ENCODE measurements at places on chromosomes 12 and 14.

GRCh38 chr14:62689733-62690132, 355.5 kb downstream of the KCNH5 start:
- no peak for DNase-seq

DNA sequence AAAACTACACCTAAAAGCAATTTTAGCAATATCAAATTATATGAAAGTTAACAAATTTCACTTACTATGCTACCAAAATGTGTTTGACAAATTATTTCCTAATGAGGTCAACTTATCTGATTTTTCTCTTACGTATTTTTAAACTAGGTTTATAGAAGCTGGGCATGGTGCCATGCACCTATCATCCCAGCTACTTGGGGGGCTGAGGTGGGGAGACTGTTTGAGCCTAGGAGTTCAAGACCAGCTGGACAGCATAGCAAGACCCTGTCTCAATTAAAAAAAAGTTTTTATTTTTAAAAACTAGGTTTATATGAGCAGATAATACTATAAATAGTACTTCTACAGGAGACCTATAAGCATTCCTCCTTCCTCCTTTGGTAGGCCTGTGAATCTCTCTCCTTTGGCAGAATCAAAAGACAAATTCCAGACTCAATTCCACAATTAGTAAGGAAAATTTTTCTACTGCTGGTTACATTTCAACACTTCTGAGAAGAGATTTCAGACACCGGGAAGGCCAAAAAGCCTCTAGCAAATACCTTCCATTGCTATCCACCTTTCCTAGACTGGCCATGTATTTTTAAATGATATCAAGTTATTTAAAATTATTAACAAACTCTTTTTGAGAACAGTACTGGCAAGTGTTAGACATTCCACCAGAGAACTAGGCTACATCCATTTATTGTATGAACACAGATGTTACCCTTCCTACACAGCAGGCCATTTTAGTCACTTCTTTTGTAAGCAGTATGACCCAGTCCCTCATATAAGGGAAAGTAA, 34.4 kb downstream of the CDK17 start:
- no peak for DNase-seq

GRCh38 chr14:53064475-53064874, 88.6 kb downstream of the DDHD1 start:
- no peak for DNase-seq

DNA sequence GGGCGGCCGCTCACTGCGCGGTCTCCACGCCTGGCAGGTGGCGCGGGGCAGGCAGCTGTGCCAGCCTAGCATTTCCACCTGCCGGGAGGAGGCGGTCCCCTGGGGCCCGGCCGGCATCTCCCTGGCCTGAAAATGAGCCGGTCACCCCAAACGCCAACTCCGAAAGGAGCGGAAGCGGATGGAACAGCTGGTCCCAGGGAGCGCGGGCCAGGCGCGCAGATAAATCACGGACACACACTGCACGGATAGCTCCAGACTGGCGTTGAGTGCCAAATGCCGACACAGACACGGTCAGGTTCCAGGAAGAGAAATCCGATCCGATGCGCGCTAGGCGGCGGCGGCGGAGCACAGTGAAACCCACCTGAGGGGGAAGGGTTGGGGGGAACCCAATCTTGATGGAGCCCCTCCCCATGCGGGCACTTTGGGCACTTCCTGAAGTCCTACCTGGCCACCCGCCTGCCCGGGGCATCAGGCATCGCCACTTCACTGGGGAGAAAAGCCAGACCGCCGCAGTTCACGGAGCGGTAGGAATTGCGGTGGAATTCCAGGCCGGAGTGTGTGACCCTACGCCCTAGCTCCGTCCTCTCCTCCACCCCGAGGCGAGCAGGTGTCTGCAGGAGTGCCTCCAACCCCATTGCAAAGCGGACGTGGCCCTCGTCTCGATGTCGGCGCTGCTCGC, 624 bp upstream of the PLEKHD1 start:
- no peak for DNase-seq

GRCh38 chr14:93426750-93427149, 4.0 kb upstream of the UNC79 start:
- no peak for DNase-seq

DNA sequence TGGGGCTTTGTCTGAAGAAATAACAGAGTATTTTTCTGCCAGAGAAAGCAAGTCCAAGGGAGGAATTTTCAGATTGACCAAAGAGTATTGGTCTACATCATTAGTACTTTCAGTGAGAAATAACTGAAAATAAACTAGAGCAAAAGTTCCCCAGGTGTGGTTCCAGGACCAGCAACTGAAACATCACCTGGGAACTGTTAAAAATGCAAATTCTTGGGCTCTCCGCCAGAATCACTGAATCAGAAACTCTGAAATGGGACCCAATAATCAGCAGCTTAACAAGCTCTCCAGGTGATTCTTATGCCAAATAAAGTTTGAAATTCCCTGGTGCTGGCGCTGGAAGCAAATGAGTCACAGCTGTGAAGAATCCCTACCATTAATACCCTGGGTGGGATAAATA, 52.1 kb downstream of the EIF2S3B start:
- no peak for DNase-seq

DNA sequence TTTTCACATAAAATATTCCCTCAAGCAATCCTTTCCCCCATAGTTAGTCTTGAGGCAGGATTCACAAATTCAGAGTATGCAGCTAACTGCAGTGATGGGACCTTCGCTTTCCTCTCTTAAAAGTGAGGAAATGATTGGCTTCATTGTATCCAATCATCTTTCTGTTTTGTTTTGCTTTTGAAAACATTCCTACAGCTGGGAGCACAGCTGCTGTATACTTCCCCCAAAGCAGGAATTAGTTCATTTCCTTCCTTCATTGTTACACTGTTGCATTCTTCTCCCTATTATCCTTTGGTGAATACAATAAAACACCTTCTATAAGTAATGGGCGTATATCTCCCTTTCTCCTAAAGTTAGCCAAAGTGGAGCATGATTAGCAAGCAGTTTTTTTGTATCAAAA, 9.4 kb upstream of the GAS2L3 start:
- DNase-seq, result no peak

DNA sequence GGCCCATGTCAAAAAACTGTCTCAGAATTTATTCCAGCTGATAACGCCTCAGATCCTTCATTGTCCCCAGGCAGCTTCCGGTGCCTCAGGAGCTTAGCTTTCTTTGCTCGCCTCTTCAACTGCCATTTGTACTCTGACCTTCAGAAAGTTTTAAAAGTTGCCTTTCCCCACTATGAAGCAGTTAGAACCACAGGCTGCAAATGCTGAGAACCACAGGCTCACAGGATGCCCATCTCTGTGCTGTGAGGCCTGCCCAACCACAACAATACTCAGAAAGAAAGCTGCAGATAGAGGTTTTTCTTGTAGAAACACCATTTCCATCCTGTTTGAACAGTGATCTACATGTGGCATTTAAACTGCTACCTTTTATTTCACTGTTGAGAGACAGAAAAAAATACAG, 131.1 kb downstream of the PRKCH start:
- DNase-seq, result no peak

Measured in stimulated activated CD4-positive, alpha-beta T cell treated with anti-CD3 and anti-CD28 coated beads, TNF-alpha, amount 100 ng/mL, for 24 hours (primary cell).